ENCODE measurements at places on chromosomes 7 and 10.

DNA sequence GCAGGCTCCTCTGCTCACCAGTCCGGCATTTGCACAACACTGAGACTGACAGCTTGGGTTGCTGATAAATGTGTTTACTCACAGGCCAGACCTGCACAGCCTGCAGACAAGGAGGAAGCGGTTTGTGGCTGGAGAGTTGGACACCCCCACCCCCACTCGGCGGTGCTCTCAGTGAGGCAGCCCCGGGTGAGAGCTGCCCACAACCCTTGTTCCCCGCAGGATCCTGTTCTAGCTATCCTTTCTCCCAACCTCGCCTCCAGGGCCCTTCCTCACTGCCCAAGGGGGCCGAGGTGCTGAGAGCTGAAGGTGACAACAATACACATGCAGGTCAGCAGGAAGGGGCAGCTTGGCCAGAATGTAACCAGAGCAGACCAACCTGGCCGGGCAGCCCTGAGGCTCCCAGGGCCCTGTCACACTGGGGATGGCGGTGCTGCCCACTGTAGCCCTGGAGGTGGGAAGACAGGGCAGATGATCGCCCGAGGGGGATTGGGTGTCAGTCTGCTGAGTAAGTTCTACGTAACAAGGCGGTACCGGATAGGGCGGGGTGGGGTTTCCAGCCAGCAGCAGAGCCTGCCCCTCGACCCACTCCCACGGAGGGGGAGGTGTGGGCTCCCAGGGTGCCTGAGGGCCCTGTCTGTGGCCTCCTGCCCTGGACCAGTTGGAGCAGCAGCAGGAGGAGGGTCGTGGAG is 2.1 kb upstream of the ADAM8 start:
- no peak for DNase-seq

DNA sequence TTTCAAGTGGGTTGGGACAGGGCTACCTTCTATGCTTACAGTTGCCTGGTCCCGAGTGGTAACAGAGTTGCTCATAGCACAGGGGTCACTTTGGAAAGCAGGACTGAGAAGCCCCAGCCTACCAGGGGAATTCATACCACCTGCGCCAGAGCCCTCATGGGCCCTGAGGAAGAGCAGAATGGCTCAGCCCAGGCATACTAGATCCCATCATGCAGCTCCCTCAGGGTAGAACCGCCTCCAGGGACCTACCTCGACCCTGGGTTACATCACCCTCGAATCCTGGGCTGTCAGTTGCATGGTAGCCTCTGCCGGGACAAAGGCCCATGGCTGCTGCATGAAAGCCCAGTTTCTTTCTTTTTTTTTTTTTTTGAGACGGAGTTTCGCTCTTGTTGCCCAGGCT is 2.9 kb downstream of the CUEDC2 start:
- no peak for DNase-seq

- DNase-seq = no peak
These were observed 1.0 kb downstream of the SRGN start for GRCh38 chr10:69088801-69089501.

DNA sequence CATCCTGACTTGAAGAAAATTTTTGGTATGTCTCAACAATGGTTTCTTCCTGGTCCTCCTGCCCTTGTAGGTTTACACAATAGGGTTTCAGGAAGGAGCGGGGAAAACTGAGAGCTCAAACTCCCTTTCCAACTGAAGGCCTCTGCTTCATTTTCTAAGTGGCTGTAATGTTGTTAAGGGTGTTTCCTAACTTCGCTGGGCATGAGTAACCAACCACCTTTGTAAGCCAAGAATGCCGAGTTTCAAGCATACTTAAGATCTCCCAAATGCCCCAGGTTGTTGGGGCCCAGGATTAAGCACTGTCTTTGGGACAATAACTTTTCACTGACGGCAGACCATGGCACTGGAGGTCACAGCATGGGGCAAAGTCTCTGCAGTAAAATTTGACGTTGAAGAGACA is 33.6 kb upstream of the DRGX start:
- DNase-seq = no peak

- DNase-seq = no peak
These were observed 155.5 kb downstream of the SPAG6 start for GRCh38 chr10:22500656-22501340.

DNA sequence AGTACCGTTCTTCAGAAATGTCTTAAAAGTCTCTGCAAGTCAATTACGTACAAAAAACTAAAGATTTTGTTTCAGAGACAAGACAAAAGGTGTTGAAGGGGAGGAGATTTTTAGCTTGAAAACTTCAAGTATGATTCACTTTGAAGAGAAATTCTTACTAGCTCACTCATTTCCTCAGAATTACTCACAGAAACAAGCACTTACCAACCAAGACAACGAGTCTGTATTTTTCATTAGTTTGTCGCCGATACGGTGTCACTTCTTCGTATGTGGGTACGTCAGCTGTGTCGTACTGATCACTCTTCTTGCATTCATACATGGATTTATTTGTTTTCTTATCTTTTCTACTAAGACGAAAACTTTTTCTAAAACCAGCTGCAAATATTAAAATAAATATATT is 90.6 kb upstream of the ODAD2 start:
- DNase-seq = no peak

- no peak for DNase-seq
These were observed 40.2 kb downstream of the ZNF783 start for GRCh38 chr7:149302222-149302621.

GRCh38 chr10:62036186-62037081 is 134.9 kb downstream of the ARID5B start:
- DNase-seq = no peak

DNA sequence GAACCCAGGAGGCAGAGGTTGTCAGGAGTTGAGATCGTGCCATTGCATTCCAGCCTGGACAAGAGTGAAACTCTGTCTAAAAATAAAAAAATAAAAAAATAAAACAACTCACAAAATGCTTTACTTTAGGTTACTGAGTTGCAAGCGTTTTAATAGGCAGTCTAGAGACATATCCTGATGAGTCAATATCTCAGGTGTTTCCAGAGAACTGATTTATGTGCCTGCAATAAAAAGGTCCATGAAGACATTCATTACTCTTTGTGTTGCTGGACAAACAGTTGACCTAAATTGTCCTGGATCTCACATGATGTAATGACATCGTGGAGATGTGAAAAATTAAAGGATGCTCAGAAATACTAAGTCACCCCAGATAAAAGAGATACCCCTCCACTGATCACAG is 31.5 kb downstream of the CDNF start:
- no peak for DNase-seq

- DNase-seq = no peak
These were observed 10.8 kb downstream of the ANKRD22 start for GRCh38 chr10:88840881-88841280.

Data from activated T-helper 1 cell treated with anti-CD3 and anti-CD28 coated beads, Interleukin-2, amount 50 U/mL, for 16 hours (primary cell).